Neural crest cell (in vitro differentiated cells): ENCODE measurements at places on chromosomes 4 and X. TPM values are rescaled to one million over a fixed set of nuclear protein-coding genes. Genes with fewer than 3 reads are reported as not detected.

DNA sequence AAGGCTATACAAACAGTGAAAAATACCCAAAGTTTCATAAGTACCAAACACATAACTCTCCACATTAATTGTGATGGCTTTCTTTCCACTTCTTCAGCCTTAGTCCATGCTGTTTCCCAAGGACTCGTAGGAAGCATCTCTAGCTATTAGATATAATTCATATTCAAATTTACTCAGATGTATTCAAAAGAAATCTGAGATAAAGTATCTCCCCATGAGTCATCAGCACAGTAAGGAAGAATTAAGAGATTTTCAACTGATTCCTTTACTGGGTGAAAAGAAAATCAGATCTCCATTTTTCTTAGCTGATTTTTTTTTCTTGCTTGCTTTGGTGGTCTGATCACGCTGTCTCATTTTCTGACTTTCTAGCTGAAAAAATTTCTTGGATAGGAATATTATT is 71.7 kb downstream of the MID1 start:
- DNase-seq = no peak

GRCh38 chrX:10897768-10898167 is 213.4 kb upstream of the HCCS start:
- DNase-seq = no peak

DNA sequence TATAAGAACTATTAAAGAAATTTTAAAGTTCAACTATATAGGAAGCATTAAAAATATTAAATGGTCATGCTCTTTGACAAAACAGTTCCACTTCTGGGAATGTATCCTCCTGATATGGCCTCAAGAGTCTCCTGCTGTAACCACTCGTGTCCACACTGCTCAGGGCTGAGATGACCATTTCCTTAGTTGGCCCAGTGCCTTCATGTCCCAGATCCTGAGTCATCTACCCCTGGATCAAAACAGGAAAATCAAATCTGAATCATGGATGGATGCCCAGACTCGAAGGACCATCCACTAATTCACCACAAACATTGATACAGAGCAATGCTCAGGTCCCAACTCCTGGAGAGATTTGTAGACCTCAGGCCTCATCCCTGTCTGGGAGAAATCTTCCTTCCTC is 44.7 kb downstream of the GPRASP3 start:
- no peak for DNase-seq

DNA sequence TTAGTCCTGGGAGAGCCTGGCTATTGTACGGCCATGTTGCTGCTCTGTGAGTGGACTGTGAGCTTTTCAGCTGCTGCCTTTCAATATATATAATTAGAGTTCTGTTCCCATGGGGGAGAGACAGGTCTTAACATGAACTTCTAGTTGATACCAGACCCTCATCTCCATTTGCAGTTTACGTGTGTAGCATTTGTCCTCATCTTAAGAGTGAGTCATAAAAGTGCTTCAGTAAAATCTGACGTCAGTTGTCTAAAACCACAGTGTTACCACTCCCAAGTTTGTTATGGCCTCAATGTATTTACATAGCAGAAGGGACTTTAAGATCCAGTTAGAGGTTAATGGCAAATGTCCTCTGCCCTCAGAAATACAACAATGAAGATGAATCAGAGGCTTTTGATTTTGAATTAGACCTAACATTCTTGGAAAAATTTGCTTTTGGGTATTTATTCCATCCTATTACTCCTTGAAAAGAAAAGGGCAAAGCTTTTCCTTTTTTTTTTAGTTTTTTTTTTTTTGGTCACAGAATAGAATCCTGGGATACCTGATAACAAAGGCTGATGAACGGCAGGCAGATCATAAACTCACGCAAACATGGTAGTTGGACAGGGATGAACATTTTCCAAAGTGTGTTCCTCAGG is 38.6 kb downstream of the PHOX2B start:
- DNase-seq = no peak

DNA sequence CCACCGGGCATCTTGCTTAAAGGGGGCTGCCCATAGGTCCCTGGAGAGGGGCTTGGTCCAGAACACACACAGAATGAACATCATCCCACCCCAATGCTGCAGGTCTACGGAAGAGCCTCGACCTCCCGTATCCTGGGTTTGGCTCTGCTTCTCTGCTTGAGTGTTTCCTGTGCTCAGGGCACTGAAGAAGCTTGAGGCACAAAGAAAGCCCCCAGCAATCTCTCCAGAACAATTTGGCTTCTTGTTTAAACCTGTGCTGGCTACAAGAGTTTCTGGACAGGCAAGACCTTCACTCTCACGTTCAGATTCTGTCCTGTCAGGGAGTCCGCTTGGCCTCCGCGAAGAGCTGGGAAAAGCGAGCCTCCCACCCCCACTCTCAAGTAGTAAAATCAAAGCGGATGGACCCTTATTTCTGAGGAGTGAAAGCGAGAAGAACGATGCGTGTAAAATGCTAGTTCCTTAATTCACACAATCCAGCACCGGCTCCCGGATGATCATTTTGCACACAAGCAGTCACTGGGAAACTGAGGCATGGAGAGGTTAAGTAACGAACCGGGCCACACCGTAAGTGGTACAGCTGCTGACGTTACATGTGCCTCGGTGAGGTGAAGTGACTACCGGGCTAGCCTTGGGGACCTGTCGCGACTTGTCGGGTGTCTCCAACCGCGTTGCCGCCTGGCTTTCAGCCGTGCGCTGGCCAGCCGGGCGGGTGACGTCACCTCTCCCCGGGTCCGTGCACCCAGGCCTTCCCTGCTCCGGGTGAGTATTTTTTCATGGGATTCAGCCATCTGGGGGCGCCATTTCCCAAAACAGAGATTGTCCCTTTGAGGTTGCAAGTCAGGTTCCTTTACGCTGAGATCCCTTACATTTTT is 3.1 kb upstream of the SFRP2 start:
- DNase-seq = peak; percentile 95

DNA sequence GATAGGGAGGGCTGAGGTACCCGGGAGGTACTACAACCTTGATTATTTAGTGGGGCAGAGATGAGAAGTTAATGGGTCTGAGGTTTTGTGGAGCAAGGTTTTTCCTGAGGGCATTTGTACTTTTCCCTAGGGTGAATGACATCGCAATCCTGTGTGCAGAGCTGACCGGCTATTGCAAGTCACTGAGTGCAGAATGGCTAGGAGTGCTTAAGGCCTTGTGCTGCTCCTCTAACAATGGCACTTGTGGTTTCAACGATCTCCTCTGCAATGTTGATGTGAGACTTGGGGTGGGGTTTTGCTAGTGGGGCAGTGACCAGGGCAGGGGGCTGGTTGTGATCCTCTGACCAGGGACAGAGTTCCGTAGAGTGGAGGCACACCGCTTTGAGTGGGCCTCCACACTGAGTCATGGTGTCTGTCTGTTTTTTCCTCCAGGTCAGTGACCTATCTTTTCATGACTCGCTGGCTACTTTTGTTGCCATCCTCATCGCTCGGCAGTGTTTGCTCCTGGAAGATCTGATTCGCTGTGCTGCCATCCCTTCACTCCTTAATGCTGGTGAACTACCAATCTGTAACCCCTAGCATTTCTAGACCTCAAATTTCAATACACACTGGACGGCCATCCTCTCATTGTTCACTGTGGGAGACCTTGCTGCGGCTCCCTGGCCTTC is 9.9 kb downstream of the MED12 start:
- DNase-seq = no peak

DNA sequence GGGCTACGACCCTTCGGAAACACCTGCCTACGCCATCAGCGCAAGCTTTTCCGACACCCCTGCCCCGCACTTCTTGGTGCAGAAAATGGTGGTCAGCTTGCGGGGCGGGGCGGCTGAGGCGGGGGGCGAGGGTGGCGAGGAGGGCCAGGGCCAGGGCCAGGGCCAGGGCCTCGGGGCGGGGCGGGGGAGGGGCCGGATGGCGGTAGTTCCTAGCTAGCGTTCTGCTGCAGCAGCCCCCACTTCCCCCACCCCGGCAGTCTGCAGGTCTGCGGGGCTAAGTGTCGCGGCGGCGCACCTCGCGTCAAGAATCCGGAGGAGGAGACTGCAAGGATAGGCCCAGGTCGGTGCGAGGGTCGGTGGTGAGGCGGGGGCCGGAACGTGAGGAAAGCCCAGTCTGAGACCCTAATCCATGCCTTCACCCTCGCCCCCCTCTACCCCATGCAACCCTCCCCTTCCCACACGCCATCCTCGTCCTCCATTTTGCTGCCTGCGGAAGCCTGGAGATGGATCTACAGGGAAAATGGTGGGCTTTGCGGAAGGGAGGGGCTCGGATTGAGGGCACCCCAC is 600 bp downstream of the BEX4 start:
- peak; percentile 42 for DNase-seq

- no peak for DNase-seq
These were observed 1331.1 kb downstream of the ADGRL3 start for GRCh38 chr4:62531264-62531663.

HSPA4L gene
- 7.7 and 8.2 TPM in 2 replicates for total RNA-seq

PF4V1 gene
- not detected in 2 replicates for total RNA-seq

REPS2 gene
- total RNA-seq = 0.27 and 0.58 TPM in 2 replicates

DCX gene
- total RNA-seq = 80.8 and 86.4 TPM in 2 replicates
